Right renal pelvis (tissue), 4 donors: ENCODE measurements at places on chromosomes 12 and 14.

DNA sequence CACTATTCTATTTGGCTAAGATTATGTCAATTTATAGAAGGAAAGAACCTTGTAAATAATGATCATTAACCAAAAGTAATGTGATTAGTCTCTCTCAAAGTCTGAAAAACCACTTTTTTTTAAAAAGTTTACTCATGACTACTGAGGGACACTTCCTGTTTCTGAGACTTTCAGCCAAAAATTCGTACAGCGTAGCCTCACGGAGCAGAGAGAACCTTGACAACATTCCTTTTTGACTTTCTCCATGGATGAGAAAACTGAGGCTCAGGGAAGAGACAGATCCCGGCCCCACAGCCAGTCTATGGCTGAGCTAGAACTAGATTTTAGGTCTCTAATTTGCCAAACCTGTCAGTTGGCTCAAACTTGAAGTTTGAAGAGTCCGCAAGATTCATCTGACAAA is 68.2 kb downstream of the DAD1 start:
- no peak for DNase-seq

DNA sequence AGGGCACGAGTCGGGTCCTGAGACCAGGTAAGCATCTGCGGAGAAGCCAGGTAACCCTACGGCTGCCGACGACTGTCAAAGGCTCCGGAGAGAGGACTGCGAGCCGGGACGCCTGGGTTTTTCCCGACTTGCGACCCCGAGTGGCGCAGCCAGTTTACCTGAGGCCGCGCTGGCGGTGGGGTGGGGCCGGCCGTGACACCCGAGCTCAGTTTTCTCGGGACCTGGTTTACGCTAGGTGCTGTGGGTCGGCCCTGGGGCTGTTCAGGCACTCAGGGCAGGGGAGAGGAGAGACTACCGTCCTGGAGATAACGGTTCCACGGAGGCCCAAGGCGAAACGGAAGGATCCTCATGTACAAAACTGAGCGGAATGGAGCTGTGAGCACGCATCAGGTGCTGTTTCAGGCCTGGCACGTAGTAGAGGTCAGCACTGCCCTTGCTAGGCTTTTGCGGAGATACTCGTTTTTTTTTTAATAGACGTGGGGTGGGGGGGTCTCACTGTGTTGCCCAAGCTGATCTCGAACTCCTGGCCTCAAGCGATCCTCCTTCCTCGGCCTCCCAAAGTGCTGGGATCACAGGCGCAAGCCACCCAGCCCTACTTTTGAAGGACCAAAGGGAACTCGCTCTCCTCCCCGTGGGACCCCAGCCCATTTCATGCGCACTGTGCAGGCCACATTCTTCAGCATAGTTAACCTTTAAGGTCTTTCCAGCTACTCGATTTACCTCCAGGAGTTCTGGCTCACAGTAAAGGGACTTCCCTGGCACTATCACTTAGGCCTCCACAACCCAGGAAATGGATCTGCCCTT is 471 bp downstream of the MTRFR start:
- no peak for DNase-seq

DNA sequence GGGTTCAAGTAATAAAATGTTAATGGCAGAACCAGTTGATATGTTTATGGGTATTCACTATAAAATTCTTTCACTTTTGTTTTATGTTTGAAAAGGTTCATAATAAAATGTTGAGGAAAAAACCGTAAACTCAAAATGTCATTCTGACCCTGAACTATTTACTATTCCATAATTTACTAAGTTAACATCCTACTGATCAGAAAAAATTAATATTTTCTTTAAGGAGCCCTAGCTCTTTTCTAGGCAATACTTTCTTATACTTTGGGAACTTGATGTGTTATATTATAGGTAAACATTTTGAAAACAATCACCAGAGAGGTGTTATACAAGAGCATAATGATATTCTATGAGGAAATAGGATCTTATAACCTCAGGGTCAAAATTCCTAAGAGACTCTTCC is 334.6 kb downstream of the ZFP36L1 start:
- no peak for DNase-seq

DNA sequence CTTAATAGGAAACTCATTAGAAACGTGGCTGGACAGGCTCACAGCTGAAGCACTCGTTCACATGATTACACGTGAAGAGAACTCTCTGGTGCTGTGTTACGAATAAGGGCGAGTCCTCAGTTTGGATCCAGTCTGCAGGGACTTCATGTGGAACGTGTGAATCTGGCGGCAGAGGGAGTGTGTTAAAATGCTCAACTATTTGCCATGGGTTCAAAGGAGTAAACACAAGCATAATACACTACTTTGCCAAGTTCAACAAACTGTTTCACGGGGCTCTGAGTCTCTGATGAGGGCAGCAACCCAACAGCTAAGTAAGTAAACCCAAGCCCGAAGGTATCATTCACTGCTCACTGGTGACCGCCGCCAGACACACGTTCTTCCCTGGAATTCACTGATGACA is 42.4 kb downstream of the NUAK1 start:
- peak; percentile 64 for DNase-seq

DNA sequence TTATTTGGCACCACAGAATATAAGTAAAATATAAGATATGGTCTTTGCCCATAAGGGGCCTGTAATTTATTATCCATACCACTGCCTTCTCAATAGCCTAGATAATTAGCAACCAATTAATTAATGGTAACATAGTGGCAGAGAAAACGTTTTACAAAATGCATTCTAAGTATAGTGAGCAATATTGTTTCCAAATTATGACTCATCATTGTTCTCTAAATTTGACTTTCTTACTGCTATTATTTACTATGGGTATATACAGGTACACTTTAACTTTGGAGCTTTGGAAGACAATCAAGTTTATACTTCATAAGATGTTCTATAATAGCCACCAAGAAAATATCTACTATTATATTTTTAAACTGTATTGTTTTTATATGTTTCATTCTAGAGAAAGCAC is 26.7 kb downstream of the DCP1B start:
- no peak for DNase-seq

- DNase-seq: no peak
Observed at GRCh38 chr12:48601013-48601756, 31.3 kb upstream of the LALBA start.

- DNase-seq: no peak
Observed at GRCh38 chr14:75492832-75493591, 29.3 kb upstream of the BATF start.

DNA sequence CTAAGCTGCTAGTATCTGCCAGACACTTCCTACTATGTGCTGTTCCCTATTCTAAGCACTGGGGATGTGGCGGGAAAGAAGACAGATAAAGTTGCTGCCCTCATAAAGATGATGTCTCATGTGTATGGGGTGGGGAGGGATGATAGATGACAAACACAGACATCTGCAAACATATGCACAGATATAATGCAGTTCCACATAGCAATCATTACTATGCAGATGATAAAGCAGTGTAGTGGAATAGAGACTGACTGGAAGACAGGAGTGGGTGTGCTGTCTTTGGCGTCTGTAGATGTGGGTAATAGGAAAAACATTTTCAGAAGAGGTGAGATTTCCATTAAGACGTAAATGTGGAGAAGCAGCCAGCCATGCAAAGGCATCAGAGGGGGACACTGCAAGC is 243.6 kb downstream of the DPY19L2 start:
- no peak for DNase-seq

DNA sequence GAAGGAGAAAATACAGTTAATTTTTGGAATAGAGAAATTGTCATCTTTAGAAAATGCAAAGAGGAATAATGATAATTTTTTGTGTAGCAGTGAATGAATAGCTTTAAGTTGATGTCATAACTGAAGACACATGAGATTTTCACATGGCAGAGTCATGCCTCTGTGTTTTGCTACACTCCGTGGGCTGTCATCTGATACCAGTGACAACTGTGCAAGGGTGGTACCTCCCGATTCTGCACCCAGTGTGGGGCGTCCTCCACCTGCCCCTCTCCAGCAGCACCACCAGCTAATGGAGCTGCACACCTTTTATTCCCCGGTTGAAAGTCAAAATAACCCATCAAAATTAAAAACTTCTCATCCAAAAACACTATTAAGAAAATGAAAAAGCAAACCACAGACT is 47.2 kb downstream of the ANKRD9 start:
- DNase-seq: no peak

DNA sequence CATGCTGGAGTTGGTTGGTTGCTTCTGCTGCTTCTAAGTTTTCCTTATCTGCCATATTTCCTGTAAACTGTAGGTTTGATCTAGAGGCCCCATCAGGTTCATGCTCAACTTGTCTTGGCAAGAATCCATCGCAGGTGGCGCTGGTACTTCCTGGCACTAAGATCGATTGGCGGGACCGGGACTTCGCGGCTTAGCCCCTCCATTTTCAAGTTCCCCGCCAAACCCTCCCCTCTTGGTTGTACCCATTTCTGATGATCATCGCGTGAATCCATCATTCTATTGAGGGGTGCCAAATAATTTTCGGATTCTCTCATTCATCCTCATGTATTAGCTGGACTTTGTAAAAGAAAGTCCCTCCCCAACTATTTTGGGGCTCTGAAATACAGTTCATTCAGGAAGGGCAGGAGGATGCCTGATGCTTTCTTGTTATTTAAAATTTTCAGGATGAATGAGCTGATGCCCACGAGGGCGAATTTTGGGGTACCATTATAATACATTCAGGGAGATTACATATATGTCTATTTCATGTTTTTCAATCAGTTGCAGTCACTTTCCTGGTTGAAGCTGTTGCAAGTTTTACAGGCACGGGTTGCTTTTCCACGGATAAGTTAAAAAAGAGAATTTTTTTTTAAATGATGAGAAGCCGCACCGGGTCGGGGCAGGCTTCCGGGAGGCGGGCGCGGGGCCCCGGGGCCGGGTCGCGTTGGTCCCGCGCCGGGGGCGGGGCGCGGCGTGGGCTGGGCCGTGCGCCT is 395 bp upstream of the BRI3BP start:
- no peak for DNase-seq

- DNase-seq: peak; percentile 12
Observed at GRCh38 chr12:81758421-81759189, 545 bp downstream of the PPFIA2 start.

DNA sequence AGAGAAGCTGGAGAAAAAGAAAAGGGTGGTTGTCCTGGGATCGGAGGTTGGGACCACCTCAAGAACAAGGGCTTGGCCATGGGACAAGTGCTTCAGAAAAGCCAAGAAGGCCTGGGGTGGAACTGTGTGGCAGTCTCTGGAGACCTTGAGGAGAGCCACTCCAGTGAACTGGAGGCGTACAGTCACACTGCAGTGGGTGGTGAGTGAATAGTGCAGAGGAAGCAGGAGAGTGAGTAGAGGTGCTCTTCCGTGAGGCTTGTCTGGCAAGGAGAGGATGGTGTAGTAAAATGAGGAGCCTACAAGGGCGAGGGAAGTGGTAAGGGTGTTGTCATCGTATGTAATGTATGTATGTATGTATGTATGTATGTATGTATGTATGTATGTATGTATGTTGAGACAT is 20.9 kb downstream of the RASSF3 start:
- DNase-seq: no peak

GRCh38 chr14:54702014-54702491 is 135.1 kb downstream of the SAMD4A start:
- DNase-seq: no peak

- DNase-seq: no peak
Observed at GRCh38 chr12:55043542-55043941, 23.8 kb downstream of the NEUROD4 start.

DNA sequence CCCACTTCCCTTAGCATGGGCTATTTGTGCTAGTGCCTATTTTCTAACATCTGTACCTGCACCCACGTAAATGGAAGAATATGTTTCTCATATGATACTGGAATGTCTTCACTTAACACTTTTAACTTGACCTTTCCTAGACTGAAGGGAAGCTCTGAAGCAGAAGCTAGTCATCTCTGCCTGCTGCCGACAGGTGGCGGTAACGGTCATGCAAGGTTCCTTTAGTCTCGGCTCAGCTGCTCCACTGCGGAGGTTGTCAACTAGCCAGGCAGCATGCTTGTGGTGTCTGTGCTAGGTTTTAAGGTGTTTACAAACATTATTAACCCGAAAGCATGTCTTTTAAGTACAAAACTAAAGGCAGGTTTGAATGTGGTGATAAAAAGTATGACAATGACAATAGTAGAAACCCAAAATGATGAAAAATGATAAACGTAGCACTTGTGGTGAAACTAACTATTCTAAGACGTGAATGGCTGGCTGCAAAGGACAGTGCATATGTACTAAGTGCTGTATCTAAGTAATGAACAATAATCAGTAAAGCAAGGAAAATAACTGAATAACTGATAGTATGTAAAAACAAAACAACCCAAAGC is 117.2 kb downstream of the GRIN2B start:
- peak; percentile 60 for DNase-seq

DNA sequence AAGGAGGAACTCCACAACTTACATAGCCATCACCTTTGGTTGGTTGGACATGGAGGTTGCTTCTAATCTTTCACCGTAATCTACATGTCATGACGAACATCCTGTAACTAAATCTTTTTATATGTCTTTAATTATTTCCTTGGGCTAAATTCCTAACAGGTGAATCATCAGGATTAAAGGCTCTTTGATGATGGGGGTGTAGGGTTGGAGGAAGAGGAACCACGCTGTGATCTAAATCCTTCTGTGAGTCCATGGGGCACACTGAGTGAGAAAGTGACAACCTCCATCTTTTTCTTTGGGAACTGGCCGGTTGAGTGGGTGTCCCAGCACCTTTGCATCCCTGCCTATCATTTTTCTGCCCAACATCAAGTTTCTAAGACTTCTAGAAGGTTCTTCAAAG is 31.1 kb upstream of the MAP1LC3B2 start:
- no peak for DNase-seq

DNA sequence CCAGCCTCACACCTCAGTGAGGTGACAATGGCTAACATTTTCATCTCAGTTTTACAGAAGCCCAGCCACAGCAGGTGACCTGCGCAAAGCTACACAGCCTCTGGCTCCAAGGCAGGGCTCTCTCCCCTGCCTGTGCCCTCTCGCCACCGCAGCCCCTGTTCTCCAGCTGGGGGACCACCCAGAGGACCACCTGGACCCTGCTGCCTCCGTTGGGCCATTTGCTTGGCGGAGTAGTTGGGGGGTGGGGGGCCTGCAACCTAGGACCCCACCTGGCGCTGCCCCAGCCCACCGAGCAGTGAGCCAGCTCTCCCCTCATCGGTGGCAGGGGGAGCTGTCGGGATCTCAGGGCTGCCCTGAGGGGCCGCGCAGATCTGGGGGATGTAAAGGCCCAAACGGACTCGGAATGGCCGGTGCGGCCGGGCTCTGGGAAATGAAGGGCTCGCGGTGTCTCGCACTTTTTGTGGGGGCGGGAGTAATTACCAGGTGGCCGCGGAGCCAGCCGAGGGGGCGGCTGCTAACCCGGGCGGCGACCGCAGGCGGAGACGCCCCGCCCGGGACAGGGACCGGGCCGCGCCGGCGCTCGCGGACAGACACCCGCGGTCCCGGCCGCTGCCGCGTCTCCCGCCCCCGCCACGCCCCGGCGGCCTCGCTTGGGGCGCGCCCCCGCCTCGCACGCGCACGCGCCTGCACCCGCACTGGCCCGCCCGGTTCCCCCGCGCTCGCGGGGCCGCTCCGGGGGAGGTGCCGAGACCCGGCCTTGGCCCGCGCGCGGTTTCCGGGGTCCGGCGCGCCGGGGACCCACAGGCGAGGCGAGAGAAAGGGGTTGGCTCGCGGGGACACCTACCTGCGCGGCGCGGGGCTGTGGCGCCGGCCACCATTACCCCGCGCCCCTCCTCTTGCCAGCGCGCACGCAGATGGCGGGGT is 8.6 kb upstream of the GPR68 start:
- no peak for DNase-seq

GRCh38 chr12:55718015-55718414 is 2.2 kb downstream of the BLOC1S1 start:
- DNase-seq: no peak

GRCh38 chr12:52833922-52834726 is at the start of gene KRT79:
KRT79 (minus strand) TSS chr12:52834311; CDS start chr12:52834260, 51 bp downstream.
- no peak for DNase-seq
